Sciatic nerve (tissue), 2 donors: ENCODE measurements at places on chromosomes 7 and 10. TPM values are rescaled to one million over a fixed set of nuclear protein-coding genes. Genes with fewer than 3 reads are reported as not detected.
A peak's percentile ranks its signal among the peaks of the same experiment; 100 is the strongest.

GRCh38 chr10:132647424-132647823, 109.8 kb downstream of the INPP5A start:
- peak; percentile 43 for DNase-seq

DNA sequence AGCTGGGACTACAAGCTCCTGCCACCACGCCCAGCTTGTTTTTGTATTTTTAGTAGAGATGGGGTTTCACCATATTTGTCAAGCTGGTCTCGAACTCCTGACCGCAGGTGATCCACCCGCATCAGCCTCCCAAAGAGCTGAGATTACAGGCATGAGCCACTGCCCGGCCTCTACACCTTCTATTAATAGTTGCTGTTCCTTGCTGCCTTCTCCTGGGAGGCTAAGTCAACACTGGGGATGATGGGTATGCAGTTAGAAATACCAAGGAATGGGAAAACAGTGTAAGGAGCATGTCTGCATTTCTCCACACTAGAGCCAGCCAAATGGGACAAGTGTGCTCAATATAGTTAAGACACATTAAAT, 97.3 kb upstream of the PDLIM1 start:
- no peak for DNase-seq

DNA sequence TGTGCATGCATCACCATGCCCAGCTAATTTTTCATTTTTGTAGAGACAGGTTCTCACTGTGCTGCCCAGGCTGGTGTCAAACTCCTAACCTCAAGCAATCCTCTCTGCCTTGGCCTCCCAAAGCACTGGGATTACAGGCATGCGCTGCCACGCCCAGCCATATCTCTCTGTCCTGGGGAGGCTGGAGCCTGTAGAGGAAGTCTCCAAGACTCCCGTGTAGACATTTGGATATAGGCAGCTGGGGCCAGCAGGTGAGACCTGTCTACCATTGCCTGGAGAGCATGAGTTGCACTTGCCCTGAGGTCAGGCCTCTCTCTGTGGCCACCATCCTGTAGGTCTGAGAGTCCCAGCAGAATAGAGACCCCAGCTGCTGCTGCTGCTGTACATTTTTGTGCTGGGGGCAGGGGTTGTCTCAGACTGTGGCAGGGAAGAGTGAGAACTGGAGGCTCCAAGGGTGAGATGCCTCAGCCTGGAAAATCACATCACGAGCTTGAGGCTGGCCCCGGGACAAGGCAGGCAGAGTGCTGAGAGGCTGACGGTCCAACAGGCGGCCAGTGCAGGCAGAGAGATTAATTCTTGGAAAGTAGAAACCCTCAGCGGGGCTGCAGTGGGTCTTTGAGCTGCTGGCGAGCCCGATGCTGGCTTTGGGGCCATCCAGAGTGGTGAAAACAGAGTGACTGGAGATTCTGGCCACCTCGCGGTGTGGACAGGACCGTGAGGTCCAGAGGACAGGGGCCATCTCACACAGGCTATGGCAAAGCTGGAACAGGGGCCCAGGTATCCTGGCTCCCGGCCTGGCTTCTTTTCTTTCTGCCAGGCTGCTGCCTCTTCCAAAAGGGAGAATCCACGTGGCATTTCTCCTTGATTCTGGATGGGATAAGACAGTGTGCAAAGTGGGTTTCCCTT, 60.9 kb downstream of the TMEM270 start:
- DNase-seq: no peak

NANOS1 gene
- total RNA-seq: 3.5 TPM

DNA sequence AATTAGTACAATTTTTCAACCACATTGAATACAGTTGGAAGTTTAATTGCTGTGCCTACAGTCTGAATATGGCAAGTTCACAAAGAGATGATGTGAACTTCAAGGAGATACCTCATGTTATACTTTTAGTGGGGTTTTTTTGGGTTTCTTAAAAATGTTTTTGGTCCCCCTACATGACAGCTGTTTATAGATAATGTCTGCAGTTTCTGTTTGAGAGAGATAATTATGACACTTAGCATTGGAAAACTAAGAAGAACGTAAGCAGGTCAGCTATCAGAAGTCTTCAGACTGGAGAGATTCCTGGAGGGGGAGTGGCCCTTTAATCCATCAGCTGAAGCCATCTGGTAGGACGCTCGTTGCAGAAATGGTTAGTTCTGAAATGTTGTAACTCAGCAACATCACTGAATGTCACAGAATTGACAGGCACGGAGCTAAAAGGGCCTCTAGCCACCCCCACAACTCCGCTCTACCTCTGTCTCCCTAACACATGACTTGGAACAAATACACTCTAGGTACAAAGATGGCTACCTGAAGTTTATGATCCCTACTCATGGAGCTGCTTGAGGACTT, 29.0 kb downstream of the TIMM23 start:
- no peak for DNase-seq

- DNase-seq: no peak
Observed at GRCh38 chr10:86073199-86073977, 293.2 kb downstream of the GRID1 start.

GRCh38 chr7:229184-229964, 37.0 kb downstream of the FAM20C start:
- peak; percentile 87 for DNase-seq

SH2B2 gene
- total RNA-seq: 9.9 TPM

FAM25C gene
- not detected for total RNA-seq

PPP1R3C gene
- 10.9 TPM for total RNA-seq

DNA sequence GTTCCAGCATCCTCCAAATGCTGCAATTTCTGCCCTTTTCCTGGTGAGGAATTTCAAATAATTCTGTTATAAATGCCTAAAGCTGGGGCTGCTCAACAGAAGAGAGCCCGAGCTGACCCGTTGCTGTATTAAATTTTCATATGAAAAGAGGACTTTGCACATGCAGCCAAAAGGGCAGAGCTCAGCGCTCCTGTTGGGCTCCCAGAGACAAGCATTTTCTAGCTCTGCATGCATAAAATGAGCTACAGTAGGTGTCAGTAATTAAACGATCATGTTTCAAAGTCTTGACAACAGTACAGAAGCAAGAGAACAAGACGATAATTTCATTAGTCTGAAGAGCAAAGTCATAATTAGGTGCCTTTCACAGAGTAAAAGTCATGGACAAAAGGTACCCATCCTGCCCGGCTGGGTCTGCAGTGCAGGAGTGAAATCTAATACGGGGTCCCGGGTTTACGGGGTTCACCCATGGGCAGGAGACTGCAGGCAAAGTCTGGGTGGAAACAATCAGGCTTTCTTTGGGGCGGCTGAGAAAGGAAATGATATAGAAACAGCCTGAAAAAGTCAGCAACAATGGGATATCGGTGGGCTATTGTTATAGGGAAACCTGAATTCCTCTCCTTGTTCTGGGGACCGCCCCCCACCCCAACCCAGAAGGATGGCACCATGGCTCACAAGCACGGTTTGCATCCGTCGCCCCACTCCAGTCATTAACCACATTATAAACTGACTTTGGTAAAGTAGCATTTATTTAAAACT, 66.0 kb downstream of the EBF3 start:
- no peak for DNase-seq

SLC13A1 gene
- total RNA-seq: not detected

NCF1 gene
- total RNA-seq: 15.3 TPM

- no peak for DNase-seq
Observed at GRCh38 chr7:122626785-122627184, 72.1 kb downstream of the RNF133 start.

- no peak for DNase-seq
Observed at GRCh38 chr7:78642751-78643150, 810.7 kb downstream of the MAGI2 start.

GIMAP2 gene
- total RNA-seq: 11.7 TPM

GRCh38 chr10:47442351-47442750, 41.6 kb downstream of the ANXA8 start:
- DNase-seq: no peak

- DNase-seq: no peak
Observed at GRCh38 chr7:84502239-84502638, 307.6 kb upstream of the SEMA3A start.

- no peak for DNase-seq
Observed at GRCh38 chr7:22008087-22008486, 62.4 kb upstream of the CDCA7L start.

DNA sequence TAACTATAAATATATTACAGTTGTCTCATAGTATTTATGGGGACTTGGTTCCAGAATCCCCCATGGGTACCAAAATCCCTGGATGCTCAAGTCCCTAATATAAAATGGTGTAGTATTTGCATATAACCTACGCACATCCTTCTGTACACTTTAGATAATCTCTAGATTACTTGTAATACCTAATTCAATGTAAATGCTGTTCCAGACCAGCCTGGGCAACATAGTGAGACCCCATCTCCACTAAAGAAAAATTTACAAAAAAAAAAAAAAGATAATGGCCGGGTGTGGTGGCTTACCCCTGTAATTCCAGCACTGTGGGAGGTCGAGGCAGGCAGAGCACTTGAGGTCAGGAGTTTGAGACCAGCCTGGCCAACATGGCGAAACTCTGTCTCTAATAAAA, 17.4 kb upstream of the GNA12 start:
- DNase-seq: no peak

GRM3 gene
- not detected for total RNA-seq

PKD1L1 gene
- total RNA-seq: 1.5 TPM

CDHR1 gene
- total RNA-seq: 2.0 TPM

DNA sequence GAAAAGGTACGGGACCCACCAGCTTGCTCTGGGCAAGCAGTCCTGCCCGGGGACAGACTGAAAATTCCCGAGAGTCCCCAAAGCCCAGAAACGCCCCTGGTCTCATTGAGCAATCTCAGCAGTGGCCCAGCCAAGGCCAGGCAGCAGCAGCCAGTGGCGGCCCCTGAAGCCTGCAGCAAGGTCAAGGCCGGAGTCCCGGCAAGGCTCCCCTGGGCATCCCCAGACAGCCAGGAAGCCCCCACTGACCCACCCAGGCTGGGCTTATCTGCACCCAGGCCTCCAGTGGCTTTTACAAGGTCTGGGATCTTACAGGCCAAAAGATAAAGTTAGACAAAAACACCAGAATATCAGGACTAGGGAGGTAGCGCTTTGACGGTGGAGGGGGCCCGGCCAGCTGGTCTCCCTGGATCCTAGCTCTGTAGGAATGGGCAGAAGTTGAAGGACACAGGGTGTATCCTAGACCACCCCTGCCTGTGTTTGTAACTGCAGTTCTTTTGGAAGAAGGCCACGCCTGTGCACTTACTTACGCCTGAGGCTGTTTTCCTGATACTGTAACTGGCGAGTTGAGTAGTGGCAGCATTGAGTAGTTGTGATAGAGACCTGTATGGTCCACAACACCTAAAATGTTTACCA, 130.5 kb upstream of the NPS start:
- DNase-seq: no peak

- peak; percentile 51 for DNase-seq
Observed at GRCh38 chr10:128848810-128849209, 618.2 kb upstream of the MGMT start.

- no peak for DNase-seq
Observed at GRCh38 chr10:104109908-104110662, 11.9 kb upstream of the SFR1 start.

- no peak for DNase-seq
Observed at GRCh38 chr7:54831046-54831643, 72.1 kb upstream of the SEC61G start.

VPS37D gene
- total RNA-seq: 4.5 TPM

AKR1C1 gene
- 84.2 TPM for total RNA-seq

DNA sequence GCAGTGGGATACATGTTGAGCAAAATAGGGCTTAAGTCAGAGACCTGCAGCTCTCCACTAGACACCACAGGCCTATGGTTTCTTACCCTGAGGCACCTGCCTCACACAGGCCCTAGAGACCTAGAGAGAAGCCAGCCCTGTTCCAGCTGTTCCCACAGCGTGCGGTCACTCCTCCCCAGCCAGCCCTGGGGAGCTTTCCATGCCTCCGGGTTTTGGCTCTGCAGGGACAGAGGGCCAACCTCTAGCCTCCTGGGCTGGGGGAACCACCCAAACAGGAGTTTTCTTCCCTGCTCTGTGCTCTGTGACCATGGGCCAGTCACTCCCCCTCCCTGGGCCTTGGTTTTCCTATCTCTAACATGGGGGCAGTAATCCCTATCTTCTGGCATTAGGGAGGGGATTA, 33.0 kb downstream of the SH2B2 start:
- DNase-seq: no peak

- no peak for DNase-seq
Observed at GRCh38 chr7:14821757-14822480, 80.6 kb downstream of the DGKB start.

DNA sequence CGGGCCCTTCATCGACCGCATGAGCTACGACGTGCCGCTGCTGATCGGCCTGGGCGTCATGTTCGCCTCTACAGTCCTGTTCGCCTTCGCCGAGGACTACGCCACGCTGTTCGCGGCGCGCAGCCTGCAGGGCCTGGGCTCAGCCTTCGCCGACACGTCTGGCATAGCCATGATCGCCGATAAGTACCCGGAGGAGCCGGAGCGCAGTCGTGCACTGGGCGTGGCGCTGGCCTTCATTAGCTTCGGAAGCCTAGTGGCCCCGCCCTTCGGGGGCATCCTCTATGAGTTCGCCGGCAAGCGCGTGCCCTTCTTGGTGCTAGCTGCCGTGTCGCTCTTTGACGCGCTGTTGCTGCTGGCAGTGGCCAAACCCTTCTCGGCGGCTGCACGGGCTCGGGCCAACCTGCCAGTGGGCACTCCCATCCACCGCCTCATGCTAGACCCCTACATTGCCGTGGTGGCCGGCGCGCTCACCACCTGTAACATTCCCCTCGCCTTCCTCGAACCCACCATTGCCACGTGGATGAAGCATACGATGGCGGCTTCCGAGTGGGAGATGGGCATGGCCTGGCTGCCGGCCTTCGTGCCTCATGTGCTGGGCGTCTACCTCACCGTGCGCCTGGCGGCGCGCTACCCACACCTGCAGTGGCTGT, 1.2 kb downstream of the SLC18A3 start:
- DNase-seq: peak; percentile 31

- no peak for DNase-seq
Observed at GRCh38 chr10:99832439-99832838, 50.0 kb downstream of the ABCC2 start.

GPRIN2 gene
- total RNA-seq: 2.0 TPM

TMEM196 gene
- not detected for total RNA-seq

DNA sequence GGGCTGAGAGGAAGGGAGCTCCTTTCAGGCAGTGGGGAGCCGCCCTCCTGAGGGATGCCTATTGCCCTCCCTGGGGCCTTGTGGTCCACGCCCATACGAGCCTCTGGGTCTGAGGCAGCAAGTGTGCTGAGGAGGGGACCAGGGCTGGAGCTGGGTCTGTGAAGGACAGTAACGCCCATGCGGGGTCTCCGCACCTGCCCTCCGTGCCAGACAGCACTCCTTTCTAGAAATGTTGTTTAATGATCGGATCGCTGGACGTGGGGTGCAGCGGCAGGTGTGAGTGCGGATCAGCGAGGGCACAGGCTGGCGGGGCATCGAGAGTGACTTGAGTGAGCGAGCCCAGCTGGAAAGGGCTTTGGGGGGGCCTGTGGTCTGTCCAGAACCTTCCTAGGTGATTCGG, 70.1 kb downstream of the ELFN1 start:
- no peak for DNase-seq

CLEC2L gene
- not detected for total RNA-seq

PDZD7 gene
- total RNA-seq: 3.8 TPM

- DNase-seq: no peak
Observed at GRCh38 chr7:91494450-91494849, 230.2 kb downstream of the FZD1 start.

DNA sequence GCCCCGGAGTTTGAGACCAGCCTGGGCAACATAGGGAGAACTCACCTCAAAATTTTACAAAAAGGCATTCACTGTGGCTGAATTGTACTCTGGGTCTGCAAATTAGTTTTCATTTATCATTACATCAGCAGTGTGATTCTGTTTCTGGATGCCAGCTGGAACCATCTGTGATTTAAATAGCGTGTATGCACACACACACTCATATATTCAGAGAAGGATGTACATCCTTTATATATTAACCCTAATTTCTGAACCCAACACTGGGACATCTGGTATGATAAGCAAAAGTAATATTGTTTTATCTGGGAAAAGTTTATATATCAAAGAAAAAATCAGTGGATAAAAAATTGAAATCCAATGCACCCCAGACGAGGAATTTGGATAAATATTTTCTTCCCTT, 33.8 kb upstream of the LYZL1 start:
- no peak for DNase-seq
